Muscle of back (tissue), 13 donors: ENCODE measurements at places on chromosomes 11 and 22.
A peak's percentile ranks its signal among the peaks of the same experiment; 100 is the strongest.

GRCh38 chr11:115941481-115941993 lies 437.3 kb upstream of the CADM1 start:
- no peak for DNase-seq

DNA sequence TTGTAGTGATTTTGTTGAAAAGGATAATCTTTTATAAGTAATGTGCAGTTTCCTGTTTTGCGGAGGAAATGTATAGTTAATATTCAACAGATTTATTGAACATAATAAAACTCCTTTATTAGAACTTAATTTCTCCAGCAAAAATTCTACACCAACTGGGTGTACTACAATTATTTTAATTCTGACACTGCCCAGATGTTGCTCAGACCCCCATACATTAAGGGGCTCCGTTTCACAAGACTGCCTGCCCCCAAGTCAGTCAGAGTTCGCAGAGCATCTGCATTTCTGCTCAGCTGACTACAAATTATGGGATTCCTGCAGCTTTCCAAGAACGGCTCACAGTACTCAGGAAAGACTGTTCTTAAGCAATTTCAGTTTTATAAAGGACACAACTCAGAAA lies 6.2 kb downstream of the CEP57 start:
- no peak for DNase-seq

- DNase-seq, result no peak
Observed at GRCh38 chr11:11125618-11126017, 227.4 kb downstream of the CSNK2A3 start.

GRCh38 chr22:23181721-23182308 lies 1.5 kb downstream of the BCR start:
- DNase-seq, result no peak

- DNase-seq, result peak; percentile 85
Observed at GRCh38 chr11:66694732-66695207, 17.1 kb upstream of the RBM4B start.

GRCh38 chr22:29313576-29314466 lies 1.7 kb downstream of the RASL10A start:
- DNase-seq, result no peak

- no peak for DNase-seq
Observed at GRCh38 chr11:59204746-59205145, 8.0 kb downstream of the MPEG1 start.

GRCh38 chr11:62115085-62115694 lies 8.6 kb upstream of the INCENP start:
- DNase-seq, result no peak

- DNase-seq, result no peak
Observed at GRCh38 chr22:25186140-25186539, 13.5 kb upstream of the CRYBB3 start.

GRCh38 chr11:47916361-47916841 lies 64.0 kb upstream of the PTPRJ start:
- peak; percentile 36 for DNase-seq

- DNase-seq, result no peak
Observed at GRCh38 chr11:97717922-97718321, 1302.8 kb upstream of the CNTN5 start.
